ENCODE measurements at places on chromosomes 12 and 14.

DNA sequence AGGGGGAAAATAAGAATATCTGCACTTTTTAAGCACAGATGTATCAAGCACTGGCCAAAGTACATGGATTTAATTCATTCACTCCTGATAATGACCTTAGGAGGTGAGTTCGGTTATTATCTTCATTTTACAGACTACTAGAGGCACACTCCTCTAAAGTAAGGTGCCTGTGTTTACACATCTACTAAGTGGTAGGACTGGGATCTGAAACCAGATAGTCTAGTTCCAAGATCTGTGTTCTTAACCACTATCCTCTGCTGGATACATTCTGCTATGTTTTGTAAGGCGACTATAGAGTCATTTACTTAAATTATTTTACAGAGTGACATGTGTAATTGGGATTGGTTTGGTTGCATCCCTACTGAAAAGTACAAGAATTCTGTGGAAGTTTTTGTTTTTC, 175.3 kb downstream of the ESR2 start:
- DNase-seq, result no peak

DNA sequence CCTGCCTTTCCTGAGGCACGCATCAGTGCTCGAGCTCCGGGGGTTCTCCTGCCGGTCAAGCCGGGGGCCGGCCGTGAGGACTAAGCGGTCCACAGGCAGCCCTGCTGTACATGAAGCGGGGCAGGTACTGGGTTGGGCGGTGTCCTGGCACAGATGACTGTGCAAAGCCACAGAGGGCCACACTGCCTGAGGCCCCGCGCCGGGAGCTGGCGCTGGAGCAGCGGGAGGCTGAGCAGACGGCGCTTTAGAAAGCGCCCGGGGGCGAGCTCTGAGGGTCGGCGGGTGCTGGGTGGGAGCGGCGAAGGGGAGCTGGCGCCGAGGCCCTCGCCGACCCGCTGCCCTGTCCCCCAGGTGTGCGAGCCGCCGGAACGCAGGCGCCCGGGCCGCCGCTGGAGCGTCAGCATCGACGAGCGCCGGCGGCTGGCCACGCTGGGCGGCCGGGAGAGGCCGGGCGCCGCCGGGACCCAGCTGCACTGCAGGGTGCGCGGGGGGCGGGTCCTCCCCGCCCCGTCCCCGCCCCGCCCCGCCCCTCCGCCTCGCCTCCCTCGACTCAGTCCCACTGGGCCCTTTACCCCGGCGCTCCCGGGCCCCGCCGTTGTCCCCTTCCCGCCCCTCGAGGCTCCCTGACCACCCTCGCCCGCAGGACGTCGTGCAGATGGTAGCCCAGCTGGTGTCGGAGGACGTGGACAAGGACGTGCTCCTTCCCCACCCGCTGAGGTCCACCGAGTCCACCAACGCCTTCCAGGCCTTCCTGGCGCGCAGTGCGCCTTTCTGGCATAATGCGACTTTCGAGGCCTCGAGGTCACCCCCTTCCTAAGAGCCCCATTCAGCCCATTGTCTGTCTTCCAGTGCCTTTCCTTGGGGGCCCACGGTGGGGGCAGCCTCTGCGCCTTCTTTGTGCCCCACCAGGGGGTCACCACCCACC, 8.3 kb upstream of the MTA1 start:
- DNase-seq, result no peak

- DNase-seq, result no peak
These were observed 36.6 kb upstream of the SPPL3 start for GRCh38 chr12:120940799-120941198.

- DNase-seq, result no peak
These were observed 215.0 kb downstream of the SLC38A4 start for GRCh38 chr12:46610754-46611153.

GRCh38 chr12:13745111-13745860, 236.1 kb downstream of the GRIN2B start:
- no peak for DNase-seq

DNA sequence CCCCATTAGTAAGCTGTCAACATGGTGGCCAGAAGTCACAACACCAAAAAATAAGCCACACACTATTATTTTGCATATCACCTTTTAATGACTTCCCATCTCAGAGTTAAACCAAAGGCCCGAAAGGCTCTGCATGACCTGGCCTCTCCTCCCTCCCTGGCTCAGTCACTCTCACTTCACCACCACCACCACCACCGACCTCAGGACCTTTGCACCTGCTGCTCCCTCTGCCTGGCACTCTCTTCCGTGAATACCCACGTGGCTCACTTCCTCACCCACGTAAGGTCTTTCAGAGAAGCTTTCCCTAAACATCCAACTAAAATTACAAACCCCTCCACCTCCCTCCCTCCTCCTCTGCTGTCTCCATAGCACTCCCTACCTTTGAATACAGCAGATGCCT, 134.3 kb downstream of the RIMBP2 start:
- DNase-seq, result no peak

GRCh38 chr12:85657251-85657650, 179.0 kb downstream of the RASSF9 start:
- no peak for DNase-seq

DNA sequence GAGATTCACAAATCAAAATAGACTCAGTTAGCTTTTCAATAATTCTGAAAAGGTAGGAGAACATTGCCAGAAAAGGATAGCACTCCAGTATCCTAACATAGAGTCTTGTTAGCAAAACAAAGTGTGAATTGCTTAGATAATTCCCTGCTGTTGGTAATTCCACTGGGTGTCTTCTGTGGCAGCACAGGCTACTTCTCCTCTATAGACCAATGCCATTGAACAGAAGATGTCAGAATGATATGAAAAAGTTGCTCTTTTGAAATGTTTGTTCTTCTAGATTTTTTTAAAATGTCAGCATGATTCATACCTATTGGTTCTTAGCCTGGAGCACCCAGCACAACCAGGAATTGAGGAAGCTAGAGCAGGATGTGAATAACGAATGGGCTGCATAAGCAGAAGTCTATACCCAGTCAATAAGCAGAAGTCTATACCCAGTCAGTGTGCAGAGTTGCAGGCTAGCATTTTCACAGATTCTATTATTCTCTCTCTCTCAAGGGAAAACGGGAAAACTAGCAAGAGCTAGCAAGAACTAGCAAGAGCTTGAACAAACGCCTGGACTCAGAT, 112.8 kb downstream of the SYT1 start:
- DNase-seq, result no peak

DNA sequence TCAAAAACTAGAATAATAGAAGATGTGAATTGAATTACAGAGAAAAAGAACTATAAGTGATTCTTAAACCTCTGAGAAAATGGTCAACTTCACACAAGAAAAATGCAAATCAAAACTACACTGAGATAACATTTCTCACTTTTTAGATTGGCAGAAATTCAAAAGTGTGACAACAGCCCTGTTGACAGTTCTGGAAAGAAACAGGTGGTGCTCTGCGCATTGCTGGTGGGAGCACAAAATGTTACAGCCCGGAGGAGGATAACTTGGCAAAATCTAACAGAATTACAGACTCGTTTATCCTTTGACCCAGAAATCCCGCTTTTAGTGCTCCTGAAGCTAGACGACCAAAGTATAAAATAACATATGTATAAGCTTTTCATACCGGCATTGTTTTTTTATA, 222.5 kb upstream of the CNTN1 start:
- DNase-seq, result no peak

DNA sequence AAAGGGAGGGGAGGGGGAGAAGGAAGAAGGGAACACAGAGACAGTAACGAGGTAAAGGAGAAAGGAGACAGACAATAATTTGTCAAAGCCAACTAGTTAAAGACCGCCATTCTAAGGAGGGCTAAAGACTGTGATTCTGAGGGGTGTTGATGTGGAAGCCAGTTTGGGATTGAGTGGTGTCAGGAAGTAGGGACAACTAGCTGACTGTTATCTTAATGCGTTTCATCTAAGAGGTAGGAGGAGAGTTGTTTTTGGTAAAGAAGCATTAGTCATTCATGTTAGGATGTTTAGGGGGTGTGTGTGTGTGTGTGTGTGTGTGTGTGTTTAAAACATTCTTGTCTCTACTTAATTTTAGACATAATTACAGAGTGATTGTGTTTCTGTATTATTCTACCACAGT, 95.0 kb downstream of the INSM2 start:
- DNase-seq, result no peak

GRCh38 chr12:31118347-31119191, 44.9 kb downstream of the DDX11 start:
- peak; percentile 61 for DNase-seq

DNA sequence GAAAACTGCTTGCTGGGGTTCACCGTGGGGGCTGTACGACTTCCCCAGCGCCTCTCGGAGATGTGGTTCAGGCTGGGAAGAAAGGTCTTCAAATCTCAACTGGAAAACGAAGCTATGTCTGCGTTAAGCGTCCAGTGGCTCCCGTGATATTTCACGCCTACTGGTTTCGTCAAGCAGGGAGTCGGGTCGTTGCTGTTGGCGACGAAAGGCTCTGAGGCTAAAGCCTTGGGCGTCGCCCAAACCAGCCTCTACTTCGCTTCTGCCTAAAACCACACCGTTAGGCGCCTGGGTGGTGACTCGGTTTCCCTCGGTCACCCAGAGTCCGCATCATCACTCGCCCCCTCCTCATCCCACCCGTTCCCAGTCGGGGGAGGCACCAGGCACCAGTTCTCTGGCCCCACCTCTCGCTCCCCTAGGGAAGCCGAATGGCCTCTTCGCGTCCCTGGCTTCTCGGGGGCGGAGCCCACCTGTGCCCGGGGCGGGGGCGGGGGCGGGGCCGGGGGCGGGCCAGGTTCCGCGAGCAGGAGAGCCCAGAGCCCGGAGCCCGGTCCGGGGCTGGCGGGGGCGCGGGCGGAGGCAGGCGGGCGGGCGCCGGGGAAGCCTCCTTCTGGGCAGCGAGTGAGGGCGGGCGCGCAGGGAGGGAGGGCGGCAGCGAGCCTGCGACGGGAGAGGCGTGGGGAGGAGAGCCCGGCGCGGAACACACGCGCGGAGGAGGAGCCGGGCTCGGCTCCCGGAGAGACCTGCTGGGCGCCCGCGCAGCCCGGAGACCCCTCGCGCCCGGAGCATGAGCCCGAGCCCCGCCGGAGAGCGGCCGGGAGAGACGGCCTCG, at the start of gene B4GALNT3:
Gene B4GALNT3, plus strand, starts transcription at position 510 of the 829 bp plus-strand sequence. CDS start 438 bp downstream, outside the sequence.
- peak; percentile 45 for DNase-seq

- DNase-seq, result no peak
These were observed 355.3 kb upstream of the FKBP4 start for GRCh38 chr12:2439332-2440100.

- DNase-seq, result no peak
These were observed 63.2 kb upstream of the SLC24A4 start for GRCh38 chr14:92259613-92260357.
